ENCODE measurements at places on chromosomes 6 and 20. TPM values are rescaled to one million over a fixed set of nuclear protein-coding genes. Genes with fewer than 3 reads are reported as not detected.

- DNase-seq: no peak
Observed at GRCh38 chr6:20169786-20170185, 42.5 kb downstream of the MBOAT1 start.

DNA sequence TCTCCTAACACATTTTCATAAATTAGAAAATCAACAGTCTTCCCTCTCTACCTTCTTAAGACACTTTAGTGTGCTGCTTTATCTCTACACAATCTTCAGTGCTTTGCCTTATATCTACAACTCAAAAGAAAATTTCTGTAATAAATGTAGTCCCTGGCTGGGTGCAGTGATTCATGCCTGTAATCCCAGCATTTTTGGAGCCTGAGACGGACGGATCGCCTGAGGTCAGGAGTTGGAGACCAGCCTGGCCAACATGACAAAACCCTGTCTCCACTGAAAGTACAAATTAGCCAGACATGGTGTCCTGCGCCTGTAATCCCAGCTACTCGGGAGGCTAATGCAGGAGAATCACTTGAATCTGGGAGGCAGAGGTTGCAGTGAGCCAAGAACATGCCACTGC, 9.7 kb upstream of the EDN1 start:
- DNase-seq: no peak

Gene PHACTR3
- 0.29 TPM for total RNA-seq

Gene EPHA7
- 5.6 TPM for total RNA-seq

Gene CLPSL2
- total RNA-seq: not detected

DNA sequence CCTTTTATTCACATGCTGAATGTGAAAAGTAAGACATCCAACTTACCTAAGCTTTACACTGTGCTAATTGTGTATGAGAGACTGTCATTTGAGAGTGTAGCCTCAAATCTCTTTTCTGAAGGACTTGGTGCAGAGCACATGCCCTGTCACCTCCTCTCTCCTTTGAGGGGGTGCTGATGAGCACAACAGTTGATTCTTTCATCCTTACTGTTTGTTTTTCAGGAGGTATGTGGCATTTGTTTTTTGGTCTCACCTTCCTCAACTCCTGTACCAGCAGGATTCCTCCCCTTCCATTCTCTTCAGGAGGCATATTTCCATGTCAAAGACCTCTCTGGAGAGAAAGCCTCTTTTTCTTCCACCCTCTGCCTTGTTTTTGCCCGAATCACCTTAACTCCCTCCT, 252.6 kb upstream of the CITED2 start:
- DNase-seq: no peak

DNA sequence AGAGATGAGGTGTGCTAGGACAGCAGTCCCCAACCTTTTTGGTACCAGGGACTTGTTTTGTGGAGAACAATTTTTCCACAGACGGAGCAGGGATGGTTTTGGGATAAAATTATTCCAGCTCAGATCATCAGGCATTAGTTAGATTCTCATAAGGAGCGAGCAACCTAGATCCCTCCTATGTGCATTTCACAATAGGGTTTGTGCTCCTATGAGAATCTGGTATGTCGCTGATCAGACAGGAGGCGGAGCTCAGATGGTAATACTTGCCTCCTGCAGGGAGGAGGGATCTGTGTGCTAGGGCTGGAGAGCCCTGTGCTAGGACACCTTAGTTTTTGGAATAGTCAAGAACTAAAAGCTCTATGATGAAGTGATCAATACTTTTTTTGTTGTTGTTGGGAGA, 2.5 kb downstream of the SMIM13 start:
- DNase-seq: peak; percentile 23

GRCh38 chr6:111534231-111534751, 51.3 kb upstream of the REV3L start:
- DNase-seq: peak; percentile 36

DNA sequence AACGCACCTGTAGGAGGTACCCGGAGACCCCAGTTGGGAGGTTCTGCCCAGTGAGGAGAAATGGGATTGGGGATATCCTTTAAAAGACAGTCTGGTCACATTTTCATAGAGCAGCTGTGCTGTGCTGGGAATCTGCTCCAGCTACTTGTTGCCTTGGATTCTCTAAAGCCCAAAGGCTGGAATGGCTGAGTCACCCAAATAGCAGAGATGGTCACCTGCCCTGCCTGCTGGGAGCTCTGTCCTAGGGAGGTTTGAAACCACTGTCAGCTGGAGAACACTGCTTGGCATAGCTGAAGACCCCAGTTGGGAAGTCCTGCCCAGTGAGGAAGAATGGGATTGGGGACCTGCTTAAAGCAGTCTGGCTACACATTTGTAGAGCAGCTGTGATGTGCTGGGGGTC, 34.8 kb upstream of the TFB1M start:
- no peak for DNase-seq

Gene FAM83B
- total RNA-seq: not detected

Gene APCDD1L
- total RNA-seq: 1.7 TPM

- no peak for DNase-seq
Observed at GRCh38 chr20:15267935-15268334, 930.5 kb upstream of the FLRT3 start.

- no peak for DNase-seq
Observed at GRCh38 chr6:18324706-18325042, 60.3 kb upstream of the DEK start.

Gene HLA-DQA2
- total RNA-seq: not detected

DNA sequence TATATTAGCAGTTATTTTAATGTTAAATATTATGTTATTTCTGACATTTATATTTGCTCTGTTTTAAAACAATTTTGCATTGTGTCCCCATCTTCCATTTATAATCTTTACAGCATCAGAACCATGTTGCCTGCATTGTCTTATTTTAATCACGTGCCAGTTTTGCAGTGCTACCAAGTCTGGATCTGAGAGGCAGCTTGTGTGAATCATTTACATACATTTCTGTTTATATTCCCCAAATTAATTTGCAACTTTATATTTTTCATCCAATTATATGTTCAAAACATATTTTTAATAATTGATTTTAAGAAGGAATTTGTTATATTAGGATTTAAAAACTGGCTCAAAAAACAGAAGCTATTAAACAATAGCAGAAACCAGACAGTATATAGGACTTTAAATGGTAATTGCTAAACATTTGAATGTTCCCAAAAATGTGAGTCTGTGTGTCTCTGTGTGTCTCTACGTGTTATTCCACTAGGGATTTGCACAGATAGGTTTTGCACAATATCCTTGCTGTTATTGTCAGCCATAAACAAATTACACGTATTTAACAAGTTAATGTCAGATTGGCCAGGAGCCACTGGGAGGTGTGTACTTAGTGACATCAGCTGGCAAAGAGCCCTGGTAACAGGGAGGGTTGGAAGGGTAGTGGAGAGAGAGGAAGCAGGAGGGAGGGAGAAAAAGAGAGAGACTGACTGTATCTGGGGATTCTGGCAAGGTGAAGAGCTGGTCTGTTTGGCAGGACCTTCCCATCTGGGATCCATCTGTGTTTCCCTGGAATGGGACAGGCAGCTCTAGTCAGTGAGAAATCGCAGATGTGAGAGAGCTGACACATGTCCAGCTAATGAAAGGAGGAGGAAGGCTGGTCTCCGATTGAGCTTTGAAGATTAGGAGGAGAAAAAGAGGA, 72.1 kb downstream of the CBFA2T2 start:
- peak; percentile 84 for DNase-seq

GRCh38 chr6:80437221-80437620, 330.8 kb downstream of the BCKDHB start:
- DNase-seq: no peak

DNA sequence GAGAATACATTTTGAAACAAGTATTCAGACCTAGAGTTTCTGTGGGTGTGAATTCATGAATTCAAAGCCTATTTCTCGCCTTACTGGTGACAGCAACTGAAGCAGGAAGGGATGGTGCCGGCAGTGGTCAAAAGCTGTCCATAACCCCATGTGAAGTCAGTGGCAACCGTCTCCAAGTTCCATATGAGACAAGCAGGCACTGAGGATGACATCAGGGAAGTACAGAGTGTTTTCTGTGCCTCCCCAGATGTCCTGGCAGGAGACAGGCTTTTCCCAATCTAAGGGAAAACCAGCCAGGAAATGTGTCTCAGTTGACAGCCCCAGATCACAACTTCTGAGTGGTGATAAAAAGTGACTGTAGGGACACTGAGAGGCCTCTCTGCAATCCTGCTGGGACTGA, 66.6 kb downstream of the HIVEP2 start:
- no peak for DNase-seq

Gene CST3
- 131 TPM for total RNA-seq

DNA sequence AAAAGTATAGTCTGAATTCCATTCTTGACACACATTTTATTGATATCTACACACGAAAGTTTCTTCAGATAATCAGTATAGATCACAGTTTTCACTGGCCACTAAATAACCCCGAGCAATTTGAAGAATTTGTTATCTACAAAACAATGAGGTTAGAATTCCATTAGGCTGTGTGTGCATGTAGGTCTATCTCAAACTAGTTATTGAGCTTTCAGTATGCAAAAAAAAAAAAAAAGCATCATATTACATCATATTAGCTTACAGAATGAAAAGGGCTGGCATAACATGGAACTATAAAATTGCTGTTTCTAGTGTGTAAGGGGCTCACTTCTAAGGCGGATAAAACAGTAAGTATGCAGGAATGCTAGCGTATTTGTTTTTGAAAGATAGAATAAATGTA, 59.5 kb upstream of the ADGRG6 start:
- DNase-seq: no peak

- no peak for DNase-seq
Observed at GRCh38 chr20:38665506-38666285, 58.6 kb upstream of the SLC32A1 start.

Gene MCCD1
- total RNA-seq: not detected

Gene SAMD10
- total RNA-seq: not detected

All from H4 (cell line).